MCF 10A (cell line): ENCODE measurements at places on chromosomes 5 and 9.

- DNase-seq, result no peak
Measured at GRCh38 chr5:90987726-90988125, 395.4 kb downstream of the ARRDC3 start.

- DNase-seq, result no peak
Measured at GRCh38 chr5:94672746-94673145, 54.3 kb downstream of the SLF1 start.

- no peak for DNase-seq
Measured at GRCh38 chr9:135167849-135168655, 80.6 kb downstream of the OLFM1 start.

DNA sequence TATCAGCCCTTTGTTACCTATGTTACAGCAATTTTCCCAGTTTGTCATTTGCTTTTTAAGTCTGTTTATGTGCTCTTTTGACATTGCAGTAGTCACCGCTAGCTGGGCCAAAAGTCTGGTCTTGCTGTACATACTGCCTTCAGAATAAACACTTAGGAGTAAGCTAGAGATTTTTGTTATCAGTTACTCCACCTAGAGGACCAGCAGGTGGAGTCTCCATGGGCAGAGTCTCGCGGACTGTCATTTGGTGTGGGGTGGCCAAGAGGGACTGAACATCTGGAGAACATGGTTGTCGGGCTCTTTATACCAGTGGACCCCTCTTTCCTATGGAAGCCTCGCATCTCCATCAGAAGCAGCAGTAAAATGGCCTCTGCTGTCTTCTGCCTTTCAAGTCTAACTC, 10.8 kb upstream of the MGAT1 start:
- no peak for DNase-seq

GRCh38 chr5:157204765-157205164, 24.1 kb downstream of the ITK start:
- no peak for DNase-seq

GRCh38 chr9:137365552-137366444, 57.2 kb downstream of the EXD3 start:
- no peak for DNase-seq

DNA sequence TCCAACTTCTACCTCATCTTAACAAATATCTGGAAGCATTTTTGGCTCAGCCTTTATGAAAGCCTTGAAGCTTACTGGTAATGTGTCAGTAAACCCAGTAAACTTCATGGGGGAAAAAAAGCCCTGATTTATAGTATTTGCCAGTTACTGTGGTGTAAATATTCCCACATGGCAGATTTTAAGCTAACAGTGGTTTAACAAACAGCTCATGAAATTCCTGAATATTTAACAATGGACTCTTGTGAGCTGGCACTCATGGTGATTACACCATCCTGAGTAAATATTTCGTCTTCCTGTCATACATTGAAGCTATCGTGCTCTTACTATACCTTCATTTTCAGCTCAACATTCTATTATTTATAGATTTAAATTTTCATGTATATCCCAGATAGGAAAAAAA, 57.0 kb upstream of the ACOT12 start:
- peak; percentile 51 for DNase-seq
